ENCODE measurements at places on chromosomes 11 and 22.

DNA sequence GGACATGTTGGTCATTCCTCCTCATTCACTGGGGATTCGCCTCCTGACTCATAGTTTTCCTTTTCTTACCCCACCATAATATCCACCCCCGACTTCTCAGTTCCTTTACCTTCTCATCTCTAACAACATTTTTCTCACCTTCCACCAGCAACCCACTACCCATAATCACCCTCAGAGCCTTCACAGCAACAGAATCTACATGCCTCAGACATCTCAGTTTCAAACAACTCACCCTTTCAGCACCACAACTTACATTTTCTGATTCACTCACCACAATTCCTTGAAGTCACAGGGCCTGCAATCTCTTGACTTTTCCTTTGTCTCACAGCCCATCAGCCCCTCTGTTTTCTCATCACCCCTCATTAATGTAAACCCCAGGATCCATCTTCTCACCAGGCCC lies 2.3 kb upstream of the MTNR1B start:
- DNase-seq: no peak

DNA sequence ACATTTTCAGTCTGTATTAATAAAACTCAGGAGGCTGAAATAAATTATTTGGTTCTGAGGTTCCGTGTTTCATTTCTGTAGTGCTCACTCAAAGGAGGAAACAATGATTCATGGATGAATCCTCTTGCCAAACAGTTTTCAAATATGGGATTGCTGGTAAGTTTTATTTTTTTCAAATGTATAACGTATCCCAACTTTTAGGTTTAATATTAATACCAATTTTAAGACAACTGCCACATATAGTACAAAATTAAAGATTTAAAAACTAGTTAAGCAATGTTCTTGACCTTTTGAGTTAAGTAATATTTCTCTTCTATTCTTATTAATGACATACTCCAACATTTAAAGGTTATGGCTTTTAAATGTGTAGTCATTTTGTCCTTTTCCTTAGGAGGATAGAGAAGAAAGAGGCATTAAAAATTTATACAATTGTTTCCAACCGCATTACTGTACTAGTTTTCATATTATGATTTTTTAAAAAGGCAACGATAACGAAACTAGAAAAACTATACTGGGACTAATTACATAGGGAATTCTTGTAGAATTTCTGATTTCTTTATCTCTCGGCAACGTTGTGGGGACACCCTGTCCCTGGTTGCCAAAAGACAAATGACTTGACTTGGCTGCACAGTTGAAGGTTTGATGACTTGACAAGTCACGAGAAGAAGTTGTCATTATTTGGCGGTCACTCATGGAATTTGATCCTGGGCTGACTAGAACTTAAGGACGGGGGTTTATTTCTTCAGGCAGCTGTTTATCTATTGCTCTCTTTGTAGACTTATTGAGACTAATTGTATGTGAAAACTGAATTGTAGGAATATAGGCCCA lies 69.1 kb upstream of the ADSL start:
- no peak for DNase-seq

- DNase-seq: no peak
Observed at GRCh38 chr22:46070215-46070802, 80.0 kb upstream of the PPARA start.

DNA sequence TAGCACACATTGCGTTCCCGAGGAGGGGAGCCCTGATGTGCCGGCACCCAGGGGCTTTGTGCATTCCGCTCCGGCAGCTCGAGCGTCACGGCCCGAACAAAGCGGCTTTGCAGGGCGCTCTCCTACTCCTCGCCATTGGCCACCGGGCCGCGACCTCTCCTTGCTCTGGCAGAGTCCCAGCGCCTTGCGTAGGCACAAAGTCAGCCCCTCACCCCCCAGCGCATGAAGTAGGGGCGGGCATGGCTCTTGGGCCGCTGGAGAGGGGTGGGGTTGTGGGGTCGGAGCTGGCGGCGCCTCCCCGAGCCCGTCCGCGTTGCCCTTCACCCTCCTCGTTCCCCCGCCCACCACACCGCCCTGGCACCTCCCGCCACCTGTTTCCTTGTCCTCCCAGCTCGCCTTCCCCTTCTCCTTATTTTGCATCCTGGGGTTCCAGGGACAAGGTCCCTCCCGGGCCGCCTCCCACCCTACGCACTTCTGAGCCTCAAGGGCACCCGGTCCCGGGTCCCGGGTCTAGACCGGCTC lies 753 bp upstream of the PPARA start:
- no peak for DNase-seq

DNA sequence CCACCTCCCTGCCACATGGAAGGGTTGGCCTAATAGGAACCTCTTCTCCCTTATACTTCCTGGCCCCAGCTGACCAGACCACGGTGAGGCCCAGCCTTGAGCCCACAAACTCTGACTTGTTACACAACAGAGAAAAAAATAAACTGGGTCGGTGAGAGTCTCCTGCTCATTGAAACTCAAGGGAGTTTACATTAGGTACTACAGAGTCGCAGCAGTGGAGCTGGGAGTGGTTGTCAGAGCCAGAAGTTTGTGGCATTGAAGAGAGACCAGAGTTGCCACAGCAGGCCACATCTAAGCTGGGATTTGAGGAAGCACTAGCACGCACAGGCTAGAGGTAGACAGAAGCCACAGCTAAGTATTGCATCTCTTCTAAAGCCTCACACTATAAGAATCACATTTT lies 296.2 kb downstream of the DDX10 start:
- no peak for DNase-seq

GRCh38 chr11:128927683-128928336 lies 14.9 kb downstream of the TP53AIP1 start:
- DNase-seq: no peak

DNA sequence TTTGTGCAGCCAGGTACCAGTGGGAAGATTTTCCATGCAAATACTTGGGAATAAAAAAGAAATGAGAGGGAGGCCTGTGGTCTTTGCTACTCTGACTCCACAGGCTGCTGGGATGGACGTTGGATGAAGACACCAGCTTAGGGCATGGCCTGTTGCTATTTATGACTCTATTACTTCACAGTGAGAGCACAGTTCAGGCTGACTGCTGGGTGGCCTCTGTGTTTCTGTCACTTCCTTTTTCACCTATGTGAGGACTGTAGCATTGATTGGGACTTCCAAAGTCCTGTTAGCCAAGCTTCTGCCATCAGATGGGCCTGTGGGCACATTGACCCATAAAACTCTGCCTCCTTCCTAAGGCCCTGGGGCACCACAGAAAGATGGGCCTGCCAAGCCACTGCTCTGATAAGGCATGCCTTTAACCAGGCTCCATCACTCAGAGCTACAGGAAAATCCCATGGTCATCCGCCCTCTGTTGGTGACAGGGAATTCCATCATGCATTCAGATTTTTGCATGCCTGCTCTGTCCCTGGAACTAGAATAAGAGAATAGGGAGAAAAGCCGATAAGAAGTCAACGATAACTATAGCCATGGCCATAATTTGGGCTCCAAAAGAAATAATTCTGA lies 64.6 kb downstream of the KCNJ1 start:
- DNase-seq: no peak

DNA sequence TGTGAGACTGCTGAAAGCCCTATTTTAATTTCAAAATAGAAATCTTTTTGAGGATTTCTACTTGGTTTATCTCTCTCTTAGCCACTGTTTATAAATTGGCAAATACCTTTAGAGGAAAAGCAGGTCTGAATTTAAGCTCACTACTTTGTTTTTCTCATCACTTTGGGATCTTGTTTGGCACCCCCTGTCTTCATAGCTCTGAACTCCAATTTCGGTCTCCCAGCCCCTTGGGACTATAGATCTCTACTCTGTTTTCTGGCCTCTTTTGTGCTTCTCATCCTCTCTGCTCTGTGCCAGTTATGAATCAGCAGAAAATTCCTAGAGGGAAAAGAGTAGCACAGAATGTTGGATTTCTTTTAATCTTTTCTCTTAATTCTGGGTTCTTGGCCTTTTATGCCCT lies 118.3 kb downstream of the CYP2R1 start:
- DNase-seq: no peak

GRCh38 chr22:46579751-46580449 lies 40.3 kb upstream of the GRAMD4 start:
- no peak for DNase-seq

DNA sequence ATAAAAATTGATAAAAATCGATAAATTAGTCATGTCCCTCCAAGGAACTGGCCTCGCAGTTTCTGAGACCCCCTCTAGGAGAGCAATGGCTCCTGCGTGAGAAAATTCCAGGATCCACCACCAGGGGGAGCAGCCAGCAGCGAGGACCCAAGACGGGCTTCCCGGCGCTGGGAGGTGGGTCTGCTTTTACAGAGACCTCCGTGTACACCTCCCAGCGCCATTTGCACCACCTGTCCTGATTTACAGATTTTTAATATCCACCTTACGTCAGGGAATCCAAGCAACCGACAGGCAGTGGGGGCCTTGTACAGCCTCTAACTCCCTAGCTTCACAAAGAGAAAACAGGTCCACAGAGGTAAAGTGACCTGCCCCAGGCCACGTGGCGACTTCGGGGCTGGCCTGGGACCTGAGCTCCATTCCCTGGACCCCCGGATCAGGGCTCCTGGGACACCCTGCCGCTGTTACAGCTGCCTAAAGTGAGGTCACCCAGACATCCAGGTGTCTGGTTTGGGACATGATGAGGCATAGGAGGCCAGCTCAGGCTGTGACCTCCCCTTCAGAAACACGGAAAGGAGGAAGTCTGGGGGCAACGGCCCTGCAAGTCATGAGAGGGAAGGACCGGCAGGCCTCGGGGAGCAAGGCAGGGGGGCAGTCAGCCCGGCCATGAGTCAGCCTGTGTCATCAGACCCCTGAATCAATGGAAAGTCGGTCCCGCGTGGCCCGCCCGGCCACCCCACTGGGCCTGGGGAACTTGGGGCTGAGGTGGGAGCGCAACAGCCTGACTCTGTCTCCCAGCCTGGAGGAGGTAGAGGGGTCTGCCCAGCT lies 3.5 kb downstream of the OSM start:
- DNase-seq: peak; percentile 69

- DNase-seq: no peak
Observed at GRCh38 chr22:35482311-35482710, 58.3 kb upstream of the RASD2 start.

DNA sequence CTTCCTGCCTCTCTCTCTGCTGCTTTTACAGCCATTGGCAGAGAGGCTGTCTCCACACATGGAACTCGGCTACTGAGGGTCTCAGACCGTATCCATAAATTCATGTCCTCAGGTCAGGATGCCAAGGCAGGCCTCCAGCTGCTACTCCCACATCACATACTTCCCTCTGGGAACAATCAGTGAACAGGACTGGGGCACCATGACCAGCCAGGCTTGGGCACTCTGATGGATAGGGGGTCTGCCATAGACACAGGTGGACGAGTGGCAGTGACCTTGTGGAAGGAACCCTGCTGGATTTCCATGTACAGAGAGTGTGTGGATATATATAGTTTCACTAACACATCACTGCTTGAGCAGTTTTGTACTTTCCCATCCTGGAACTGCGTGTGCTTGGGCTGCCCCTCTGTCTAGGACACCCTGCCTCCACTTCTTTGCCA lies 97.7 kb upstream of the PARVA start:
- DNase-seq: no peak
